ENCODE measurements at places on chromosomes 1 and 21.
A peak's percentile ranks its signal among the peaks of the same experiment; 100 is the strongest.

GRCh38 chr1:12546771-12547585, 71.0 kb downstream of the DHRS3 start:
- DNase-seq = no peak

DNA sequence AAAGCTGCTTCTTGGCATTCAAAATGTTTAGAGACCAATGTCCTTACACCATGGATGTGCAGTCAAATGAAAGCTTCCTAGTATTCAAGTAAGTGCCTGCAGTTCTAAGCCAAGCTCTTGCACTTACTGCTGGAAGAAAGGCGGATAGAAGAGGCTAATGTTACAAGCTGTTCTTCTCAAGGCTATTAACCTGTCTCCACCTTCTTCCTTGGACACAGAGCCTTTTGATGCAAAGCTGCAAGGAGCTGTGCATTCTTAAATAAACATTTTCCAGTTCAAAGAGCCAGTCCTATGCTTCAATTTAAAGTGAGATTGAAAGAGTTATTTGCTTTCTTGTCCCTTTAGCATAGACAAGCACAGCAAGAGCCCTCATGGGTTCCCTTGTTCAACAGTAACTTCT, 167.9 kb upstream of the RUNX1 start:
- DNase-seq = no peak

GRCh38 chr21:37749132-37749531, 167.1 kb downstream of the KCNJ6 start:
- DNase-seq = no peak

GRCh38 chr1:178918955-178919354, 48.1 kb upstream of the ANGPTL1 start:
- DNase-seq = no peak

GRCh38 chr1:31902510-31902860, 35.7 kb downstream of the PTP4A2 start:
- DNase-seq = no peak

GRCh38 chr1:34896612-34897011, 32.8 kb downstream of the DLGAP3 start:
- DNase-seq = no peak

DNA sequence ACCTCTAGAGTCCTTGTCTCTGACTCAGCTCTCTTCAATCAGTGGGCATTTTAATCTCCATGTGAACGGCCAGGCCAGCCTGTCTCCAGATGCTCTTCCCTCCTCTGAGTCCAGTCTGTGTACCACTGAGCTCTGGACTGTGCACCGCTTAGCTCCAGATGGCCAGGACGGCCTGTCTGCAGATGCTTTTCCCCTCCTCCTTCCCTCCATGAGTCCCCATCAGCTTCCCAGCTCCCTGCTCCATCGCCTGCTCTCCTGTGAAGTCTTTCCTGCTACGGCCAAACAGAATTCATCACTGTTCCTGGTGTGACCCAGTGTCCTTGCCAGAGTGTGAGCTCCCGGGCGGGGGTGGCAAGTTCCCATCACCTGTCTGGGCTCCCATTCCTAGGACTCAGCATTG, 42.0 kb downstream of the STUM start:
- no peak for DNase-seq

DNA sequence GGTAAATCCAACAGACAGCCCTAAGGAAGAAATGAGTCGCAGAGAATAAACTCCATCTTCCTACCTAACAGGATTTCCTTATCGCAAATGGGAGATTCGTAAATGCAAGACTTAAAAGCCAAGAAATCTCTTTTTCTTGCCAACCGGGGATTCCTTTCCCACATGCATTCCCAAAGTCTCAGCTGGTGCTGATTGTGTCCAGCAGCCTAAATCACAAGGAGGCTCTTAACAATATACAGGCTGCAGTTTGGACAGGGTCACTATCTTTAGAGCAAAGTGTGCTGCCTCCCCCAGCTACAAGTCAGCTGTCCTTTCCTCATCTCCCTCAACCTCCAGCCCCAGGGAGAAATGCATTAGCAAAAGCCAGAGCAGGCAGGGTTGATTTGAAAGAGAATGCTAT, 189.8 kb upstream of the PLXNA2 start:
- no peak for DNase-seq

- no peak for DNase-seq
Measured at GRCh38 chr1:64865105-64865757, 101.1 kb downstream of the JAK1 start.

GRCh38 chr21:38861989-38862683, 56.4 kb downstream of the ETS2 start:
- no peak for DNase-seq

DNA sequence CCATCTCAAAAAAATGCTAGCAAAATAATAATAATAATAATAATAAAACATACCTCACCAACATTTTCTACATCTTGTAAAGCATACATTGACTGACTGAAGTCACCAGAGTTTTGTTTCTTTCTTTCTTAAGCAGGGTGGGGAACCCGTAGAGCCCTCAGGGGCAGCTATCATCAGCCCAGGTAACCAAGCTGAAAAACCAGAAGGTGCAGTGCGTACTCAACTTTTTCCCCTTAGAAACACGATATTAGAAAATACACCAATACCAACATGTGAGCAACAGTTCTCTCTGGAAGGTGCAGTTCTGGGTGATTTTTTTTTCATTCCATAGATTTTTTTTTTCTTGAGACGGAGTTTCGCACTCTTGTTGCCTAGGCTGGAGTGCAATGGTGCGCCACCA, 54.3 kb upstream of the LGALS8 start:
- DNase-seq = no peak

- no peak for DNase-seq
Measured at GRCh38 chr1:188281921-188282320, 1453.2 kb downstream of the PLA2G4A start.

DNA sequence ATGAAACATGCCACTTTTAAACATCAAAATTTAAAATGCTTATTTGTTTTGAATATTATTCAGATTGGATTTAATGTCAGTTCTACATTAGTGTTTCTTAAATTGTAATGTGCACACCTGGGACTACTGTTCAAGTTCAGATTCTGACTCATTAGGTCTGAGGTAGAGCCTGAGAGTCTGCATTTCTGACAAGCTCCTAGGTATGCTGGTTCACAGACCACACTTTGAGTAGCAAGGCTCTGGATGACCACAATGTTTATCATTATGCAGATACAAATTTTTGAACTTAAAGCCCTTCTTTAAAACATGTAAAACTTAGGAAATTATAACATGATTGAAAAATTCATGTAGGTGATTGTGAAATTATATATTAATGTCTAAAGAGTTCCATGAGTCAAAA, 40.2 kb downstream of the TTLL7 start:
- no peak for DNase-seq

- peak; percentile 49 for DNase-seq
Measured at GRCh38 chr1:71047635-71048607, at the start of gene PTGER3. TSS of gene PTGER3 (minus strand) at chr1:71047816. CDS start at chr1:71047577, 239 bp downstream.

DNA sequence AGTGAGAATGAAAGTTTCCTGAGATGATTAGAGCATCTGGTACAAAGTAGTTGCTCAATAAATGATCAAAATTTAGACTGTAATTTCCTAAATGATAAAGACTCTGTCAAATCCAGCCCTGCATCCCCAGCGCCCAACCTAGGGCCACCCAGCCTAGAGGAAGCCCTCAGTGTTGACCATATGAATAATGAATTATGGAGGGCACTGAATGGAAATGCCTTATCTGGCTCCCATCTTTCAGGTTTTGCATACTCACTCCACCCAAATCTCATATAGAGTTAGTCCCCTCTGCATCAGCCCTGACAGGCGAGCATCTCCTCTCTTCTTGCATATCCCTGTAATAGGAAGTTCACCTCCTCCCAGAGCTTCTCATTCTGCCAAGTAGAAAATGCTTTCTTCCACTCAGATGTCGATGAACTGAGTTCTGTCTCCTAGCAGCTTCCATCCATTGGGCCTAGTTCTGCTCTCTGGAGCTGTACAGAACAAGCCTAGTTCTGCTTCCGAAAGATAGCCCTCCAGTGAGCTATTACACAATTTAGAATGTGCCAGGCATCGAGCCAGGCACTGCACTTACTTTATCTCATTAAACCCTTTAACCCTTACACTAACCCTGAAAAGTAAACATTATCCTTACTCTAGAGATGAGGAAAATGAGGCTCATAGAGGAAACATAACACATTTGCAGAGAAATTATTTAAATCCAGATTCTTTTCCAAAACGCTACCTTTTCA, 20.9 kb downstream of the COA7 start:
- DNase-seq = no peak

- DNase-seq = no peak
Measured at GRCh38 chr1:36023098-36023769, 60.7 kb upstream of the TEKT2 start.

- no peak for DNase-seq
Measured at GRCh38 chr1:197197430-197197997, 51.0 kb upstream of the ASPM start.

GRCh38 chr1:78387201-78387600, 103.6 kb upstream of the PTGFR start:
- DNase-seq = no peak

DNA sequence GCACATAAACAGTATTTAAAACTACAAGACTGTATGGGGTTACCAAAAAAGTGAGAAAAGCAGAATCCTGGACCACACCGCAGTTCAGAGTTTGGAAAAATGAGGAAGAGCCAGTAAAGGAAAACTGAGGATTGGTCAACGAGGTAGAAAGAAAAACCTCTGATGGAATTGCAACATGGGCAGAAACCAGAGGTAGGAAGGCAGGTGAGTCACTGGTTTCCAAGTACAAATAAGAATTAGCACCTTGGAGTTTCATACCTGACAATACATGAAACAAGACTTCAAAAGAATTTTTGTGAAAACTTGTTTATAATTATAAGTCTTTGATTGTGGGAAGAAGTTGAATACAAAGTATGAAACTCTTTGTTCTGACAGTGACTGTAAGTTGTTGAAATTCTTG, 533.7 kb upstream of the DAB1 start:
- no peak for DNase-seq

GRCh38 chr1:37040261-37040660, 5.9 kb upstream of the GRIK3 start:
- DNase-seq = no peak

DNA sequence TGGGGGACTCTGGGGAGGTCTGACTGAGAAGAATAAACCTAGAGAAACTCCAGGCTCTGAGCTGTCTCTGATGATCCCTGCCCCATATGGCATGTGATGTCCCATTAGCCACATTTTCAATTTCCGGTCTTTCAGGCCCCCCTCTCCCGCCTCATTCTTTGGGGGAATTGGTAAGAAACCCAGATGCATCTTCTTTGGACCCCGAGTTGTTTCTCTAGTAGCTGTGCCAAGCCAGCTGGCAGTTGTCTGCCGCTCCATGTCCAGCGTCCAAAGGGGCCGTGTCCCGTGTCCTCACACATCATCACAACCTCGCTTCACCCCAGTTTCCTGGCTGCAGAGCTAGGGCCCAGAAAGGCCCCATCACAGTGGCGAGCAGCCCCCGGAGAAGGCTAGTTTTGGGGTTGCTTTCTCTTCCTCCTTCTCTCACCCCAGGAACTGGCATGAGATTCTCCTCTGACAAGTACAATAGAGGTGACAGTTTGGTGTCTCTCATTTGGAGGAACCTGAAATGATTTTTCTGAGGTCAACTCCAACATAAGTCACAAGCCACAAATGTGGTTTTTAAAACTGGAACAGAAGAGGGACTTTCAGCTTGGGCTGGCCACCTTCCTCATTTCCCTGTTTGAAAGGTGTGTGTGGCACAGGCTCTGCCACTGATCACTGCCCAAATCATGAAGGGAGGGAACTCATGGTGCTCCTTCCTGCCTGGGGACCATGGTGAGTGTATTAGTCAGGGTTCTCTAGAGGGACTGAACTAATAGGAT, 6.4 kb upstream of the GPR157 start:
- no peak for DNase-seq

DNA sequence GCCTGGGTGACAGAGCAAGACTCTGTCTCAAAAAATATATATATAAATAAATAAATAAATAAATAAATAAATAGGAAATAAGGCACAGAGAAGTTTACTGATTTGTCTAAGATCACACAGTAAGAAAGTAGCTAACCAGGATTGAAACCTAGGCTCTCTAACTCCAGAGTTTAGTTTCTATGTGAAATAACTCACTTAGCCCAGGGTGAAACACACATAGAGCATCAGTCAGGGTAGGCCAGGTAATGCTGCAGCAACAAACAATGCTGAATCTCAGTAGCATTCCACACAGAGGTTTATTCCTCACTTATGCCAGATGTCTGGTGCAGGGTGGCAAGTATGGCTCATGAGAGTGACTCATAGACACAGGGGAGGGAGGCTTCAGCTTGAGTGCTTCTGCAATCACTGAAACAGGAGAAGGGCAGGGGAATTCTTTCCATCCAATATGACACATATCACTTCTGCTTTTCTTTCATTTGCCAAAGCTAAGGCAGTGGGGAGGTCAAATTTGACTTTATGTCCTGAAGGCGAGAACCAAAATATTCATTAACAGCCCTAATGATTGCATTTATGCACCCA, 37.1 kb upstream of the KANK4 start:
- DNase-seq = no peak

DNA sequence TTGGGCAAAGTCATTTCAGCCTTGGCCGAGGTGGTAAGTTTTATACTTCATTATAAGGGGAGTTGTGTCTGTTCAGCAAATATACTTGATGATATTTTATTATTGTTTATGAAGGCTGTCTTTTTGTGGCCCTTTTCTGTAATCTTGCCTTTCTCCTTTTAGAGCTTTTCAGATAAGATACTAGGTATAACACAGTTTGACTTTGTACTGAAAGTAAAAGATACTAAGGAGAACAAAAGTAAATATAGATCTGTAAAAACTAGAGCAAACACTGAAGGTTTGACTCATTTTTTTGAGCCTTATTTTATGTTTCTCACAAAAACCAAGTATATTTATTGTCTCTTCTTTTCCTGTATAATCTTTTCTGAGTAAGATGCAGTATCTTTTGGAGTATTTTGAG, 61.9 kb downstream of the KIF1B start:
- no peak for DNase-seq

GRCh38 chr1:227731241-227731677, 3.8 kb downstream of the JMJD4 start:
- DNase-seq = no peak

Data from neural crest cell (in vitro differentiated cells).